ENCODE measurements at places on chromosomes 5 and 9.

GRCh38 chr5:1502046-1502736 lies 21.6 kb downstream of the LPCAT1 start:
- no peak for DNase-seq

- no peak for DNase-seq
Measured at GRCh38 chr9:137182836-137183235, 5.5 kb downstream of the ANAPC2 start.

DNA sequence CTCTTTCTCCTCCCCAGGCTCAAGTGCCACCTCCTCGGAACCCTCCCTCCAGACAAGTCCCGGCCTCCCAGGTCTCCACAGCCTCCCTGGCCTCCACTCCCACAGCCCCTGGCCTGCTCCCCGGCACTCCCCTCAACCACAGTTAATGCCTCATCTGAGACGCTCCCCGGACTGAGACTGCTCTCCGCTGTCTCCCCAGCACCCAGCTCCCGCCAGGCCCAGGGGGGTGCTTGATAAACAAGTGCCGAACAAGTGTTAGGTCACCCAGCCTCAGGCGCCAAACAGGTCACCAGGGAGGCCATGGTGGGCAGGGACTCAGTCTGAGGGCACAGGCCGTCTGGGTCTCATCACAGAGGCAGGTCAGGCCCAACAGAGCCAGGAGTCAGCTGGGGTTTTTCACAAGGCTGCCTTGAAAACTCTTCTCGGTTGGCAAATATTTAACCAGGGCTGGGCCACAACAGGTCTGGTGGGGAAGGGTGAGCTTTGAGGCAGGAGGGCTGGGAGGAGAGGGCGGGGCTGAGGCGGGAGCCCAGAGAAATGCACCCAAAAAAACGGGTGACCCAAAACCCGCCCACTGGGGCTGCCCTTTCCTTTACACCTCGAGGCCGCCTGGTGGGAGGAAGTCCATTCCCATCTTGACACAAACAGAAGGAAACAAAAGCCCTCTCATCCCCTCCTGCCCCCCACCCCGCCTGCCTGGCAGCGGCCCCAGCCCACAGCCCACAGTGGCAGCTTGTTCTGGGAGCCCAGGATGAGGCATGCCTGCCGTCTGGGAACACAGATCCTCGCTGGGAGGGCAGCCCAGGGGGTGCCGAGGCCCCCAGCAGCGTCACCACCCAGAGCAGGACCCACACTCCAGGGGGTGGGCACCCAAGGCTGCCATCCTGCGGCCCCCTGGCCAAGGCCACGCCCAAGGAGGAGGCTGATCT lies 66.6 kb upstream of the STXBP1 start:
- no peak for DNase-seq

GRCh38 chr9:36991516-36992134 lies 42.4 kb downstream of the PAX5 start:
- peak; percentile 40 for DNase-seq

DNA sequence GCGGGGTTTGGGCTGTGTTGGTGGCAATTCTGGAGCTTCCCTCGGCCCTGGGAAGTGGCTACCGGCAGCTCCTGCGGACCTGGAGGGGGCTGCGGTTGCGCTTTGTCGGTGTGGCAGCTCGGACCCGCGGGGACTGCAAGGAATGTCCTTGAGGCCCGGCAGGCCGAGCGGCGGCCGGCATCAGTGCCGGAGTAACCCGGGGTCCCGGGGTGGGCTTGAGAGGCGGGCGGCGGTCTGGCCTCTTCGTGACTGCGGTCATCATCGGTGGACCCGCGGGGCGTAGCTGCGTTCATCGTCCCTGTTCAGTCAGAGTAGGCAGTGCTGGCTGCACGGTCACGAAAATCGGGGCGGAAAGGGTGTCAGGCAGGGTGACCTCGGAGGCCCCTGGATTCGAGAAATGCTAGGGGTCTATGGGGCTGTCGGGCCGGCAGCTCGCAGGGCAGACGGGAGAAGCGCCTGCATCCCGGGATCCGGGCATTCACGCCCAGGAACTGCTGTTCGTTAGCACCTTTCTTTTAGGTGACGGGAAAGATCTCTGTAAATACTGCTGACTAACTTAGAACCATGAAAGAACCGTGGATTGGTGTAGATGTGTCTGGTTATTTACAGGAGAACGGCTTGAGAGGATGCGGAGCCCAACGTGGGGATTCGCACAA lies 474 bp downstream of the HMGCR start:
- DNase-seq: peak; percentile 27

GRCh38 chr9:36008774-36009300 lies 27.9 kb upstream of the RECK start:
- DNase-seq: peak; percentile 43

DNA sequence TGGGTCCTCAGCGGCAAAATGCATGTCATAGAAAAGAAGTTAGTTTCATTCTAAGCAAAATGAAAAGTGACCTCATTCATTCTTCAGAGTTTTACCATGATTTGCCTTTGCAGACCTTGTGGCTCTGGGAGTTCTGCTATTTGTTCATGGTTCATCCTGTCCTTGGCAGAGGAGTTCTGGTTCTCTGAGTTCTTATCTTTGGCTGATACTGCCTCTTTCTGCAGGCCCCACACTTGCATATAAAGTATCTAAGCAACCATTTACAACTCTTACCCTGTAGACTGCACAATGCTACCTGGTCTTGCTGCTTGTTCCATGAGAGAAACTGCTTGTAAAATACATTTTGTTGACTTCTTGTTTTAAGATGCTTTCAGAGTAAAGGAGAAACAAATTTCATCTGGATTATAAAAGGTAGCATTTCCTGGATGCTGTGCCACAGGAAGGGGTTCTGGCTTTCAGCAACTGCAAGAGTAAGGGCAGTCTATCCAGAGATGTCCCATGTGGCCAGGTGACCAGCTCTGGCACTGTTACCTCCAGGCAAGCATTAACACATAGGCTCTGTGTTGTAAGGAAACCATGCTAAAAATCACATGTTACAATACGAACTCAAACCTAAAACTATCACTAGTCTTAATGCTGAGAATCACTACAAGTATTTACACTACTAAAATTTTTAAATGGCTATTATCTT lies 513.2 kb downstream of the SPOCK1 start:
- no peak for DNase-seq

DNA sequence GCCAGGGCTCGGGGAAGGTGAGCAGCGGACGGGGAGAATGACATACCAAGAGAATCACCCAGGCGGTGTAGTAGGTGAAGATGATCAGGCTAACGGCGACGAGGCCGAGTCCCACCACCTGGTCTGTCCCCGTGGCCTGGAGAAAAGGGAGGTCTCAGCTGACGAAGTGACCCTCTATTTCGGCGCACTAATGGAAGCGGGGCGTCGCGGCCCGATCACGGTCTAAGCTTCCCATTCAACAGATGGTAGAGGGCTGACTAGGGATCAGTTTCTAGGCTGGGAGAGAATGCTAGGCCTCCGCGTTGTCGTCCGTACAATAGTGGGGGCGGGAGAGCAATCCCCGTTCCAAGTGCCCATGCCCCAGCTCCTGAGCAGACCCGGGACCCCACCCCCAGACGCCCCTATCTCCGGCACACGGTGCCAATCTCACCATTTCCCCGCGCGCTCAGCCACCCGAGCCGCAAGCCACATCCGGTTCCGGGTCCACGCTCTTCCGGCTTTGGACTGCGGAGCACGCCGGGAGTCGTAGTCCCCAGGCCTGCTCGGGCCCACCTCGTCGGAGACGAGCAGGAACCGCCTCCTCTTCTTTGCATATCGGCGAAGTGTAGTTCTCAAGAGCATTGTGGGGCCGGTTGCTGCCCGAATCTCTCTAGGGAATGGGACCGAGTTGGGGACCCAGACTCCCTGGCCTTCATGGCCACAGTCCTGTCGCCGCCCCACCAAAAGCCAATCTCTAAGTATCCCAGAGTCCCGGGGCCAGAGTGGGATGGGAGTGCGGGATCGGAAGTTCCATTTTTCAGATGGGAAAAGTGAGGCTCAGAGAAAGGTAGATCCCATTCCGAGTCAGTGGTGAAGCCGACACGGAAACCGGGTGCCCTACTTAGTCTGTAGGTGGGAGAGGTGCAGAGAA lies at the start of gene DPM2:
DPM2 (minus strand) TSS at position 467 of the 910 bp plus-strand sequence; CDS start at position 433, 34 bp downstream.
- DNase-seq: peak; percentile 83

GRCh38 chr9:137438591-137439157 lies 2.5 kb downstream of the ENTPD8 start:
- no peak for DNase-seq

GRCh38 chr5:160438316-160439204 lies 16.9 kb downstream of the PTTG1 start:
- peak; percentile 32 for DNase-seq

DNA sequence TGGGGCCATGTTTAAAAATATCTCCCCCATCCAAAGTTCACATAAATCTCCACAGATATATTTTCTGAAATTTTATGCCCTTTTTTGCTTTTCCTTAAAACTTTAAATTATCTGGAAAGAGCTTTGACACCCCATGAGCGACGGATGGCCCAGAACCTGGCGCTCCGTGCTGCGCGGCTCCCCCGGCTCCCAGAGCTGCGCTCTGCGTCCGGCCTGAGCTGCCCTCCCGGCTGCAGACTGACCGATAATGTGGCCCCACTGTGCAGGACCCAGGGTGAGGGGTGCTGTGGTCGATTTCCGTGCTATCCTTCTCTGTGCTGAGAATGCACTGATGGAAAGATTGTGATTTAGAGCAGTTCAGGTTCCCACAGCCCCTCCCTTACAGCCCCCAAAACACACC lies 292.3 kb upstream of the IRX4 start:
- DNase-seq: no peak

DNA sequence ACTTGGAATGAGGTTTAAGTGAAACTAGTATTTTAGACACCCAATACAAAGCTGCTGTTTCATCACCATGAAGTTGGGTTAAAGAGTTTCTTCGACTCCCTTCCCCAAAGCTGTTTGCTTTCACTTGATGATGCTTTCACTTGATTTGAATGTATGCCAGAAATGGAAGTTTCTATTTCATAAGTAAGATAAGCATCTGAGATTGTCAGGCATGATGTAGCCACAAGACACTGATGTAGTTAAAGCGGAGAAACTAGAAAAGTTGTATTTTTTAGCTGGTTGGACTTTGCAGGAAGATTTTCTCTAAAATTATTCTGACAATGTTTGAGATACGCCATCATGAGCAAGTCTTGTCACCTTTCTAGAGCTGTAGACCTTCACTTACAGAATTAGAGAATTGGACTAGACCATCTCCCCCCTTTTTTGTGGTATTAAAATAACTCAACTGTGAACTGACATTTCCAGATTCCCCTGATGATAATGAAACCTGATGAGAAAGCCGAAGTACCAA lies 20.0 kb downstream of the MOCS2 start:
- DNase-seq: no peak

DNA sequence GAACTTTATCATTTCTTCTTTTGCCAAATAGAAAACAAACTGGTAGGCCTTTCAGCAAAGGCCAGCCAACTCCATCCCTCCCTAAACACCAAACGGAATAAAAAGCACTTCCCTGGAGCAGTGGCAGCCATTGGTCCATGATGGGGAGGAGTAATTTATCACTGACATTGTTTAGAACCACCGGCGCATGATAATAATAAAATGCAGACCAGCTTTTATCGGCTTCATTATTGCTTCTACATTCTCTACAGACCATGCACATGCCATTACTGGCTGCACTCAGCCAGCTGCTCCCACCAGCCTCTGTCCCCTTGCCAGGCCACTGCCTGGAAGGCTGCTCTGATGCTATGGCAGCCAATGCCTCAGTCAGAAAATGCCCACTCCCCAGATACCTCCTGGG lies 45.9 kb downstream of the ABCA1 start:
- no peak for DNase-seq

DNA sequence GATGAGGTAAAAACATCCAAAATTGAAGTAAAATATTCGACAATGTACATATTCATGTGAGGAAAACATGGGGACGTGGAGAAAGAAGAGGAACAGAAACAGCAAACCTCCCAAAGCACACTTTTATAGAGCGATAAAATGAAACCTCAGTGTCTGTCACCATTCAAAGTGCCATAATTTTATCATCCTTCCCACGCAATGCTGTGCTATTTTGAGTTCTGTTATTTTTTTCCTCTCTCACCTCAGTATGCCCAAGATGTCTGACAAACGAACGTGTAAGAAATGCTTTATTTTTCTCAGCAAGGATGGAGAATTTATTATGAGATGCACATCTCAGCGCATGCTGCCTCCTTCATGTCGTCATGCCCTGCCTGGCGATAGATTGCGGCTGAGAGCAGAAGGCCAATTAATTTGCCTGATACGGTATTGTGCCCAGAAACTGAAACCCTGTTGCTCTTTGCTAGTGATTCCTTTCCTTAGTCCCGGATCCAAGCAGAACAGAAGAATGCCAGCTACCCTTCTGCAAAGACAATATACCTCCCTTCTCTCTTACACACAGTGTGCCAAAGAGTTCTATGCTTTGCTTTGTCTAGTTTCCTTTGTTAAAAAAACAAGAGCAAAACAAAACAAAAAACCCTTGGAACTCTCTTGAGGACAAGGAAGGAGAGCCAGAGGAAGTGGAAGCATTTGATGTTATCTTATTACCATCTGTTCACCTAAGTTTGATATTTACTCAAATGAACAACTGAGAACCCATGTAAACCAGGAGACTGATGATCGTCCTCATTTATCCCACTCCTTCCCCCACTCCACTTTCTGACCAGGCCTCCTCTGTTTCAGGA lies 192.4 kb downstream of the SEMA6A start:
- no peak for DNase-seq

Measured in stimulated activated CD4-positive, alpha-beta T cell treated with anti-CD3 and anti-CD28 coated beads, Interleukin-4, amount 100 ng/mL, for 48 hours (primary cell).